ENCODE measurements at places on chromosomes 5 and 9.

DNA sequence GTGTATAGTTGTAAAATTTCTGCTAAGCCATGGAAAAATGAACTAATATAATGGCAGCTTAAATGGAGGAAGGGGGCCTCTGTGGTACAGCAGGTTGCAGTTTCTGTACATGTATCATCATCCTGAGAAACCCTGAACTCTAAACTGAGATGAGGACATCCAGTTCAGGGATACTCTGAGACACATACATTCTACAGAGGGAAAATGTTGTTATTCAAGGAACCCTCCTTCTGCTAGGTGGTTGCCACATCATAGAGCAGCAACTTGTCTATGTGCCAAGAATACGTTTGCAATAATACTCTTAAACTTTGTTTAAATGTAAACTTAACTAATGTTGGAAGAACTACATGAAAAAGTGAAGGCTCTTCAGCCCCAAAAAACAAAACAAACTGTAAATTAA, 1310.8 kb upstream of the WWC1 start:
- no peak for DNase-seq

DNA sequence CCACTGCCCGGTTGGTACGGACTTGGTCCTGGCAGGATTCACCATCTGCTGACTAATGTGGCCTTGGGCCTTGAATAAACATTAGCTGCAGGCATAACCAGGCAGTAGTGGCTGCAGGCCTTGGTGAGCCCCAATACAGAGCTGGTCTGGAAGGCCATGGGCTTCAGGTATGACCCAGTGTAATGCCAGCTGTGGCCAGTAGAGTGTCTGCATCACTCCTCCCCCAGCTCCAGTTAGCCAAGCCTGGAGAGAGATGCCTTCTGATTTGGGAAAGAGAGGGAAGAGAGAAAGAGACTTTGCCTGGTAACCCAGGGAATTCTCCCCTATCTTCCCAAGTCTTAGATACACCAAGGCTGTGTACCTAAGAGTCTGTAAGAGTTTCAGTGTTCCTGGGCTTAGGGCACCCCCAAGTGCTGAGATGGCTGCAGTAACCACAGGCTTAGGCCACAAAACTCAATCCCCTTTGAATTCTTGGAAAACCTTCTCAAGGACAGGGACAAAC, 5.6 kb upstream of the C5 start:
- DNase-seq, result no peak

DNA sequence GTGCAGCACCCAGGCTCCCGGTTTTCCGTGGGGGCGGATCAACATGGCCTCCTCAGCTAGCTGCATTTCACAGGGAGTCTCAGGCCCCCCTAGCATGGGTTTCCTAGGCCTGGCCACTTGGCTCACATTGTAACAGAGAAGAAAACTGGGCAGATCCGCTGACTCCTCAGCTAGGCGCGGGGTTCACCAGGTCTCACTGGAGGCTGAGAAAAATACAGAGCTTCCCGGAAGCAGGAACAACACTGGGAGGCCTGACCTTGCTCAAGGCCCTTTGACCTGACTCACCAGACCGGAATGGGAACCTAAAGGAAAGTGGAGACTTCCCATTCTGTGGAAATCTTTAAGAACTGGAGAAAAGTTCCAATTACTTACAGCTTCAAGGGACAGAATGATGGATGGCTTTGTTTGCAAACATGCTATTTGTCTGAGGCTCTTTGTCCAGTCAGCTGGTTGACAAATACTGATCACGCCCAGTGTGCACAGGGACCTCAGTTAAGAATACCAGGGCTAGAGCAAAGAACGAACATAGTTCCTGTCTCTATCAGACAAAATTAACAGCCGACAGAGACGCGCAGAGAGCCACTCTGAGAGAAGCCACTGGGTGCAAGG, 88.7 kb upstream of the LRRTM2 start:
- DNase-seq, result no peak

GRCh38 chr9:98533132-98533531, 175.6 kb downstream of the GABBR2 start:
- no peak for DNase-seq

DNA sequence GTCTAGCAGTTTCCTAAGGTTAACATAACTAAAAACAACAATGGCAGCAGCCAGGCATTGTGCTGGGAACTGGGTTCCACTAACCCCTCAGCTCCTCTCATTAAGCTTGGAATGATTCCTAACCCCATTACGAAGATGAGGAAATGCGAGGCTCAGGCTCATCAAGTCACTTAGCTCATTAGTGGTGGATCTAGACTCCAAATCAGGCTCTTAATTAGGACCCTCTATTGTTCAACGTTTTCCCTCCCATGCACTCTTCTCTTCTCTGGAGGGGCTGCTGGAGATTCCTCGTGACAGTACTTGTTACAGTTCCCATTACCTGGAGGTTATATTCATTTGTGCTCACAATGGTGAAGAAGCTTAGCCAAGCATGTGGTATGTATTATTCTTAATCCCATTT, 6.5 kb downstream of the TAS2R1 start:
- DNase-seq, result no peak

- no peak for DNase-seq
These were observed 3.6 kb upstream of the ADAMTS2 start for GRCh38 chr5:179348843-179349242.

All from DMS153 (cell line).